SHP77 (cell line): ENCODE measurements at places on chromosomes 2 and 18.
A peak's percentile ranks its signal among the peaks of the same experiment; 100 is the strongest.

DNA sequence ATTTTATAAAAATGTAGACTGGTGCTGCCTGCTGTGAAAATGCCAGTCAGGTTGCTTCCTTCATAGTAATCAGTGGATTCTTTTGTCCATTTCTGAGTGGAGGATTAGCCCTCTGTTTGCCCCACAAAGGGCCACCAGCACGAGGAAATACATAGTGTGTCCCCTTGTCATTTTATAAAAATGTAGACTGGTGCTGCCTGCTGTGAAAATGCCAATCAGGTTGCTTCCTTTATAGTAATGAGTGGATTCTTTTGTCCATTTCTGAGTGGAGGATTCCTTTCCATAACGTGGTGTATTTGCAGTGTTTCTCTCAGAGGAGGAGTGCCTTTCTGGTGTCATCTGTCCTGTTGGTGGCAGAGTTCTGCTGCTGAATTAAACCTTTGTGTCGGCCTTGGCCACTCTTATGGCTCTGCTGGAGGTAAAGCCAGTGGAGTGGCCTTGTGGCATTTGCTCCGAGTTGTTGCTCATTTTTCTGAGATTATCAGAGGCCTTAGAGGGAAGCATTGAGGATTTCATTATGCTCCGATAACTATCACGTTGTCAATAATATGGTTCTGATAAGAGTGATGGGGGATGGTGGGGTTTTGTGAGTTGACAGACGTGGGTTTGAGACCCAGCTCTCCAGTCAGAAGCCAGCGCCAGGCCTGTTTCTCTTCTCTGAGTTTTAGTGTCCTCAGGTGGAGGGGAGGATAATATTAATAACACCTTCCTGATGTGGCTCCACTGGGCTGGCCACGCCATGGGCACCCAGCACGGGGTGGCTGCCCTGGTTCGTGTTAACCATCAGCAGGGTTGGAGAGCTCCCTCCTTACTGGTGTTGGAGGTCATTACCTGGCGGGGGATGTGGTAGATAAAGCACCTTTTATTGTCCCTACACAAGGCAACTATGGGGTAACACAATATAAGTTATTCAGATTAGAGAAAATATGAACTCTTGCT, 96.6 kb downstream of the NEDD4L start:
- no peak for DNase-seq

DNA sequence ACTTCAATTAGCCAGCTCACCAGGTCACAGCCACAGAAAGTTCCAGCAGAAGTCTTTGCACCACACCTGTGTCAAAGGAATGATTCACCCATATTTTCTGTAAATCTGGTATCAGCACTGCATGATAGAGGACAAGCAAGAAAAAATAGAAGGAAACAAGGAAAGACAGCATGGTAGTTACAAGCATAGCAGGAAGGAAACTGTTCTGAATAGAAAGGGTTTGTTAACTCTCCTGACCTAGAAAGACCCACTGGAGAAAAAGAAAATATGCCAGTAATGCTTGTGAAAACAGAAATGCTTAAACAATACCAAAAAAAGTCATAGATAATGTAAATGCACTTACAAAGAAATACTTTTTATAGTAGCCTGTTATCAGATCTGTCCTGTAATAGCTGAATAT, 40.8 kb downstream of the SCRN3 start:
- DNase-seq: no peak

DNA sequence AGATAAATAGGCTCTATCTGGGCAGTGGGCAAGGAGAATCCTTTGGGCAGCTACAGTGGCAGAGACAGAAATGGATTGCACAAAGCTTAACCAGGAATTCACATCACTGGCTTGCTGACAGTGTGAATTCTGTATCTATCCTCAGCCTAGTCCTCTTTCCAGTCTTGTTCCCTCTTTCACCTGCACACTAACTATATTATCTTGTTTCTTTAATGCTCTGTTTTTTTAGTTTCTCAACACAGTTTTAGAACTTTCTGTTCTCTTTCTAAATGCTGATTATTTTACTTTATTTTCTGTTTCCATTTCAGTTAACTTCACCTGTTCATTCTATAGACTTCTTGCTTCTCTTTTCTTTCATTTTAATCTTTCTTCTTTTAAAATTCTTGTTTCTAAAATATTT, 66.4 kb downstream of the LINC00305 start:
- no peak for DNase-seq

- no peak for DNase-seq
These were observed 33.9 kb downstream of the FBXO15 start for GRCh38 chr18:74113711-74114110.

GRCh38 chr2:160125366-160125765, 63.0 kb upstream of the PLA2R1 start:
- no peak for DNase-seq

GRCh38 chr18:31101183-31102024, 817 bp downstream of the DSC2 start:
- DNase-seq: no peak

GRCh38 chr18:78992041-78993011, 12.7 kb downstream of the SALL3 start:
- DNase-seq: no peak

GRCh38 chr2:192278701-192279100, 84.0 kb upstream of the TMEFF2 start:
- no peak for DNase-seq

- DNase-seq: no peak
These were observed 28.5 kb upstream of the MLPH start for GRCh38 chr2:237458519-237458918.

DNA sequence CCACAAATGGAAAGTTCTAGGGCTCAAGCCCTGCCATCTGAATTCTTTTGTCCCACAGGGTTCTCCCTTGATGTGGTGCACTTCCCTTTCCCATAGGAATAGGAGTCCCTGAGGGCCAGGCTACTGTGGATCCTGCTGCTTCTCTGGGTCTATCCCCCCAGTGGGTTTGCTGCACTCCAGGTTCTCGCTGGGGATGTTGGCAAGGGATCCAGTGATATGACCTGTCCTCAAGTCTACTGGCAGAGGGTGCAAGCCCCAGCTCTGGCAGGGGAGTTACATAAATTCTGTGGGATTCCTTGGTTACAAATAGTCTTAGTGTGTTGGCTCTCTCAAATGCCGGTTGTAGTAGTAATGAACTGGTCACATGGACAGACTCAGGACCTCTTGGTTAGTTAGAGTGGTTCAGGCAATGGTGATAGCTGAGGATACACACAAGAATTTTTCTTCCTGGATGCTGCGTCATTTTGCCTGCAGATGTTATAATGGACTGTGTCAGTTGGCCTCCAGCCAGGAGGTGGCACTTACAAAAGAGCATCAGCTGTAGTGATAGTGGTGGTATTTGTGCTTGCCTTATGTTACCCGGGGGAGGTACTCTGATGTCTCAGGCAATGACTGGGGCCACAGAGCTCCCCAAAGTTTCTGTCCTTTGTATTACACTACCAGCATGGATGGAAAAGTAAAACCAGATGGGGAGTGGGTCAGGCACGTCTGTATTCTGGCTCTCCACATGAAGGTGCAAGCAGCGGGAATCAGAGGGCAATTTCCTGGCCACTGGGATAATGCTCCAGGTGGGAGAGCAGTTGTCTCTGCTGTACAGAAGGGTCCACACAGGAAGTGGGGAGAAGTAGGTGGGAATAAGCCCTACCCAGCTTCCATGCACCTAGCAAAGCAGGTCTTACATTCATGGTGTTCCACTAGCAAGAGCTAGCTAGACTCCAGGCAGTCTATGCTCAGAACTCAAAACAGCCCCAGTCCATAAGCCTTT, 267.9 kb downstream of the SOX11 start:
- peak; percentile 82 for DNase-seq

- no peak for DNase-seq
These were observed 263.1 kb downstream of the DCDC2C start for GRCh38 chr2:3966470-3966869.

DNA sequence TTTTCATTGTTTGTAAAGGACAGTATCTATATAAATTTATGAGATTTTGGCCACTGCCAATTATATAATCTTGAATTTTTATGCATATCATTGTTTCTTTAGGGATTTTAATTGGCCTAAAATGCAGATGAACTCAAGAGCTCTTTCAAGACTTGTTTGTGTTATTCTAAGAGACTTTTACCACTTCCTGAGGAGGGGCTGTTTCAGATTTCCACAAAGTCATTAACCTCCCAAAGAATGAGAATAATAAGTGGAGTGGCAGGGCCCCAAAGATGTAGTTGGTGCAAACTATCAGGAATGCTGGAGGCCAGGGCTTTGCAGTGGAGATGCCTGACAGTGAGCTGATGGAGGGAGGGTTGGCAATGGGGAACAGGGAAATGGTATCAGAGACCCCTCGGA, 15.5 kb upstream of the ACVR1 start:
- DNase-seq: no peak

- no peak for DNase-seq
These were observed 6.7 kb upstream of the TNFAIP6 start for GRCh38 chr2:151350579-151351195.

DNA sequence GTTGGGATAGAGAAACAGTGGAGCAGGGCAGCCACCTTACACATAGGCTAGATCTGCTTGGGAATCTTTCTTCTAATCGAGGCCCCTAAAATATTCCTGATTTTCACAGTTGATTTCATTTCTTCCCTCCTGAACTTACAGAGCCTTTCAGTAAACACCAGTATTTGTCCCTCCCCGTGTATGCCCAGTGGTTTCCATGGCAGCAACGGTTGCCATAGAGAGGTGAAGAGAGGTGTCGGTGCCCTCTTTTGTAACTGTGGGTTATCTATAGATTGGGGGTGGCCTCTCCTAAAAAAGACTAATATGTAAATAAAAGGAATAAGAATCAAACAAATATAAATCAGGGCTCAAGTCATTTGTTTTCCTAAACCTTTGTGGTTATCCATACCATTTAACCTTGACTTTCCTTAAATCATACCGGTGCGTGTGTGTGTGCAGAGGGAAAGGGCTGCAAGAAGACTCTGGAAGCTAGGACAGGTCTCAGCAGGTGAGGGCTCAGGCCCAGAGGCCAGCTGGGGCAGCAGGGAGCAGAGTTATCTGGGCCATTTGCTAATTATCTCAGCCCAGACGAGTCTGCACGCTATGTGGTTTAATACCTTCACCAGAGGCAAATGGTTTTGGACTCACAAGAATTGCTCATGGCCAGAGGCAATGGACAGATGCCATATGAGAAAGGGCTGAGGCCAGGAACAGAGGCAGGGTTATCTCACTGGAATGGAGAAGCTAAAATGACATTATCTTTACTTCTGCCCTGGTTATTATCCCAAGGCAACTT, 35.5 kb downstream of the LIPG start:
- DNase-seq: peak; percentile 39

- no peak for DNase-seq
These were observed 320.1 kb downstream of the CYP26B1 start for GRCh38 chr2:71827524-71827901.

- no peak for DNase-seq
These were observed 30.1 kb upstream of the ITGA6 start for GRCh38 chr2:172397148-172397834.

- no peak for DNase-seq
These were observed 413.8 kb downstream of the RAD51AP2 start for GRCh38 chr2:17104454-17104853.

GRCh38 chr2:240964704-240965295, 33.6 kb upstream of the SNED1 start:
- DNase-seq: no peak

DNA sequence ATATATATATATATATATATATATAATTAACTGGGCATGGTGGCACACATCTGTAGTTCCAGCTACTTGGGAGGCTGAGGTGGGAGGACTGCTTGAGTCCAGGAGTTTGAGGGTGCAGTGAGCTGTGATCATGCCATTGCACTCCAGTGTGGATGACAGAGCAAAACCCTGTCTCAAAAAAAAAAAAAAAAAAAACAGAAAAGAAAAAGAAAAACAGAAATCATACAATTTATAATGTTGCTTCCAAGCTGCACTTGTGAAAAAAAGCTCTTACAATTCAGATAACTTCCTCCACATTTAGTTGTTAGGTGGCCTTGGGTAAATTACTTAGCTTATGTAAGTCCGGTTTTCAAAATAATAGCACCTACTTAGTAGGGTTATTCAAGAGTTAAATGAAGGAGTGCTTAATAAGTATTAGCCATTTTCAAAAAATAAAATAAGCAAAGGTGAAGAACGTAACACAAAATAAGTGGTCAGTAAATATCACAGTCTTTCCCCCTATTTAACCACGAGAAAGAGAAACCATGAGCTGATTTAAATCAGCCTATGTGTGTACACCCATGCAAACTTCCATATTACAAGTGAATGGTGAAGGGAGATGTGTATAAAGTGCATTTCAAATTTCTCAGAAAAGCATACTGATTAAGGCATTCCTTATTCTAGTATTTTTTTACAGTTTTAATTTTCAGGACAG, 2.3 kb downstream of the WIPF1 start:
- no peak for DNase-seq

GRCh38 chr2:133045787-133046186, 375.8 kb upstream of the LYPD1 start:
- no peak for DNase-seq

- no peak for DNase-seq
These were observed 107.1 kb downstream of the POLE4 start for GRCh38 chr2:75065402-75066008.

DNA sequence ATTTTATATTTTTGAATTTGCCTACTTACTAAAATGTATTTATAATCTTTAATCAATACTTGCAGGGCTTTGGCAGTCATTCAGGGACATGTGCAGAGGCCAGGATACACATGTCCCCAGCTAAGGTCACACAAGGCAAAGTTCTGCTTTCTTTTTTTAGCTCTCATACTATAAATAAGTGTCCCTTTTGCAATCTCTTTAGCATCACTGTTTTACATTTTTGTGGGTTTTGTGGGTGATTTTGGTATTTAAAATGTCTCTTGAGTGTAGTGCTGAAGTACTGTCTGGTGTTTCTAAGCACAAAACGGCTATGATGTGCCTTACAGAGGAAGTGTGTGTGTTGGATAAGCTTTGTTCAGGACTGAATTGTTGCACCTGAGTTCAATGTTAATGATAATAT, 309.0 kb upstream of the GULP1 start:
- no peak for DNase-seq

- no peak for DNase-seq
These were observed 23.7 kb downstream of the TBC1D8 start for GRCh38 chr2:101127319-101128056.

DNA sequence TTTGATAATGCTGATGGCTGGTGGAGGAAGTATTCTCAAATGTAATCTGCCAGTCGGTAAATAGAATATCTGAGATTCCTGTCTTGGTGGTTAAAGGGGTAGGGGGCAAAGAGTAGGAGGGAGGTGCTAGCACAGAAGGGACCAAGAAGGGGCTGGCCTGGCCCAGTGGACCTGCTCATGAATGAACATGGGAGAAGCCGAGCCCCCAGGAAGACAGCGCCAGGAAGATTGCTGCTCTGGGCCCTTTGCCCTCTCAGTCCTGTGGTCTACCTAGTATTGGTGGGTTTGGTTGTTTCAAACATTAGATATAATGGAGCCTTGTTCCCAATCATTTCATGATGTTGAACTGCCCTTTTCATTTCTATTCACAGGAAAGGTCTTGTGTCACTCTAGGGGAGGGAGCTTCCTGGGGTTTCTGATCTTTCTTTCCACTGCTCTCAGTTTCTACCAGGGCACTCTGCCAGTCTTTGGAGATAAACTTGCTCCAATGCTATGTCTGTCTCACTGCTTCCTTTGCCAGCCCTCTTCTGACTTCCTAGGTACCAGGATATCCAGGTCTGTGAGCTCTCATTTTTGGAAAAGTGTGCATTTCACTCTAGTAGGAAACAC, 5.3 kb upstream of the MOCOS start:
- no peak for DNase-seq

- no peak for DNase-seq
These were observed 97.7 kb upstream of the CAB39 start for GRCh38 chr2:230614913-230615332.
